Amygdala (tissue), 56 donors: ENCODE measurements at places on chromosomes 1 and 21.

DNA sequence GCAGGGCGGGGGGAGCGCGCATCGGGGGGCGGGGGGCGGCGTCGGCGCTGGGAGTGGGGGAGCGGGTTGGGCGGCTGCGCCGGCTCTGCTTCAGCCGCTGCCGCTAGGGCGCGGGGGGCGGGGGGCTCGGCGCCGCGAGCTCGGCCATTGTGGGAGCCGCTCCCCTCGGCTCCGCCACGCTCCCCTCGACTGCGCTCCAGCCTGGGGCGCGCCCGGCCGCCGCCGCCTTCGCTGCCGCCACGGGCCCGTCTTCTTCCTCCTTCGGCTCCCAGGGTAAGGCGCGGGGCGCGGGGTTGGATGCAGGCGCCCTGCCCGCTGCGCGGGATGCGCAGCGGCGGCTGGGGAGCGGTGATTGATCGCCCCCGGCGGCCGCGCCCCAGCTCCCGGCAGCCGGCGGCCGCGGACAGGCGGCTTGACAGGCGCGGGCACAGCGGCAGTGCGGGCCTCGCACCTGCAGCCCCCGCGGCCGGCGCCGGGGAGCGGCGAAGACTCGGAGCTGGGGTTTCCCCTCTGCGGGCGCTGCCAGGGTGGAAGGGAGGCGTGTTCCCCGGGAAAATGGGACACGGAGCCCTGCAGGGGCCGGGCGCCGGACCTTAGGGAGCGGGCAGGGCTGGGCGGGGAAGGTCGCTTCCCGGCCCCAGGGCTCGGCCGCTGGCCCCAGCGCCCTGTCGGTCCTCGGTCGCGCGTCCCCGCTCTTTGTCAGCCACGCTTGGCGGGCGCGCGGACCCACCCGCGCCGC, 55.3 kb downstream of the NDUFS5 start:
- DNase-seq, result no peak

DNA sequence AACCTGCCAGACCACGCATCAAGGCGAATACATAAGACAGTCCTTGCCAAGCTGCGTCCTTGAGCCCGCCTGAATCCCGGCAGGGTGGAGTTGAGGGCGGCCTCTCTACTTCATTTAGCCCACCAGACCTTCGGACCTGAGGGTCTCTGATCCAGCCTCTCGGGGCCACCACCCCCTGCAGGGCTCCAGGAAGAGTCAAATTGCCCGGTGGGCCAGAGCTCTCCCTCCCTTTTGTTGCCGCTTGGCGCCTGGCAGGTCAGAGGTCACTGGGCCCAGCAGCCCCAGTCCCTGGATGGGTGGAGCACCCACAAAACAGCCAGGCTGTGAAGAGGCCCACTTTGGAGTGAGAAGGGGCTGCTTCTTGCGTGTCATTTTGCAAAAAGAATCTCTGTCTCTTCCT, 9.0 kb downstream of the GNG4 start:
- no peak for DNase-seq

DNA sequence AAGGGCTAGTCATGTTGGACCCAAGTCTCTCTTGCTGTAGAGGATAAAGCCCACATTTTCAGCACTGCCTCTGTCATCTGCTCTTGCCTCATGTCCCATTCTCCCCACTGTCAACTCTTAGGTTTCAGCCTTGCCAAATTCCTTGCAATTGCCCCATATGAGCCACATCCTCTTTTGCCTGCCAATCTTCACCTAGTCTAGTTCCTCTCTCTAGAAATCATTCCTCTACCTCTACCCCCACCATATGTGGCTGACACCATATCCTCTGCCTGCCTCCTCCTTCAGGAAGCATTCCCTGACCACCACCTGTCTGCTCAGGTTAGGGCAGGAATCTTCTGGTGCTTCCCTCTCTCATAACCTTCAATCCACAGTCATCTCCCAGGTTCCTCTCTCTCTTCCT, 38.2 kb downstream of the SLC9A1 start:
- DNase-seq, result no peak

DNA sequence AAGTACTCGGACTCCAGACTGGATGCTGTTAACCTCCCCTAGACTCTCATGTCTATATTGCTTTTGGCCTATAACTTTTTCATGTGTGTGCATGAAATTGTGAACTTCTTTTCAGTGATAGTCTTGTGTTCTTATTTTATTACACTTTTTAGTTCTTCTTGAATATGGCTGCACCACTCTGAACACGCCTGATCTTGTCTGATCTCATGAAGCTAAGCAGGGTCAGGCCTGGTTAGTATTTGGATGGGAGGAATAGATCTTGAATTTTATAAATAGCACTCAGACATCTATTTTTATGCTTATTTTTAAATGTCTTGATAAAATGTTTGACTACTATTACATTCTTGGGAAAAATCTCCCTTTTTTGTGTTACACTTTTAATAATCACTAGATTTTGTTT, 22.4 kb downstream of the TCP10L start:
- no peak for DNase-seq

- no peak for DNase-seq
Observed at GRCh38 chr21:14617040-14617393, 70.9 kb upstream of the SAMSN1 start.

DNA sequence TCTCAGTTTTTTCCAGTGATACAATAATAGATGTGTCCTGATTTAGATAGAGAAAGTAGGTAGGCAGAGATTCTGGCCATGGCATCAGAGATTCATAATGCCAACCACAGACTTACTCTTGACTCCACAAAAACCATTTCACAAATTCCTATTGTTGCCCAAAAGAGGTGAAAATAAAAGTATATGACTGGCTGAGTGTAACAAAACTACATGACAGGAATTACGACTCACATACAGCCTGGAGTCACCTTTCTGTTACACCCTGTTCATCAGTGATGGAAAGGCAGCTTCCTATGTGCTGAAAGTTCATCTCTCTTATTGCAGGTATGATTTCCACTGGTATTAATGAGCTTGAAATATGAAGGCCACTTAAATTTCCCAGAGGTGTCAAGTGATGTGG, 72.3 kb downstream of the MPZL1 start:
- no peak for DNase-seq

DNA sequence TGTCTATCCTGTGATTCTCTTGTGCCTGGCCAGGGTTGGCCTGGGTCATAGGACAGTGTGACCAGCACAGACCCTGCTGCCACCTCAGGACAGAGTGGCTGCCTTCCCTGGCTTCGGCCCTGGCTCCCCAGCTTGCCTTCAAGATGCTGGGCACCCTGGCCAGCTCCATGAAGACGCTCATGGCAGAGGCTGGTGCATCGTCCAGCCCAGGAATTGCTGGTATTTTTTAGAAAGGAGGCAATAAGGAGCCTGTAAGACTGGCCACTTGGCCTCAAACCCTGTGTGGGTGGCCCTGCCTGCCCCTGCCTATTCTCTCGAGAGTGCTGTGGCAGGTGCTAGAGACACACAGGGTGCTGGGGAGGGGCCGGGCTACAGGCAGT, 70.4 kb upstream of the ACTRT2 start:
- no peak for DNase-seq

DNA sequence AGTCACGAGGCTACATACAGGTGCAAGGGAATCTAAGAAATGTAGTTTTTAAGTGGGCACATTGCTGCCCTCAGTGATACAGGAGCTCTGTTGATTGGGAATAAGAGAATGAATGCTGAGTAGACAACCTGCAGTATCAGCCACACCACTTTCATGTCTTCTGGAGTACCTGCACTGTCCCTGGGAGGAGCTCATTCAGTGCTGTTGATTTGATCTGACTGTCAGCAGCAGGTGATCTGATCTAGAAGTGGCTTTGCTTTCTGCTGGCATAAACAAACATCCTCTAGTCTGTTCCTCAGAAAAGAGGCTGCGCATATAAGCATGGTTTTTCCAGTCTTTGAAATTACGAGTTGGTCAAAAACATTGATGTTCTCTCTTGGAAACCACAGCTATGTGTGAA, 35.5 kb upstream of the LRRC52 start:
- no peak for DNase-seq

DNA sequence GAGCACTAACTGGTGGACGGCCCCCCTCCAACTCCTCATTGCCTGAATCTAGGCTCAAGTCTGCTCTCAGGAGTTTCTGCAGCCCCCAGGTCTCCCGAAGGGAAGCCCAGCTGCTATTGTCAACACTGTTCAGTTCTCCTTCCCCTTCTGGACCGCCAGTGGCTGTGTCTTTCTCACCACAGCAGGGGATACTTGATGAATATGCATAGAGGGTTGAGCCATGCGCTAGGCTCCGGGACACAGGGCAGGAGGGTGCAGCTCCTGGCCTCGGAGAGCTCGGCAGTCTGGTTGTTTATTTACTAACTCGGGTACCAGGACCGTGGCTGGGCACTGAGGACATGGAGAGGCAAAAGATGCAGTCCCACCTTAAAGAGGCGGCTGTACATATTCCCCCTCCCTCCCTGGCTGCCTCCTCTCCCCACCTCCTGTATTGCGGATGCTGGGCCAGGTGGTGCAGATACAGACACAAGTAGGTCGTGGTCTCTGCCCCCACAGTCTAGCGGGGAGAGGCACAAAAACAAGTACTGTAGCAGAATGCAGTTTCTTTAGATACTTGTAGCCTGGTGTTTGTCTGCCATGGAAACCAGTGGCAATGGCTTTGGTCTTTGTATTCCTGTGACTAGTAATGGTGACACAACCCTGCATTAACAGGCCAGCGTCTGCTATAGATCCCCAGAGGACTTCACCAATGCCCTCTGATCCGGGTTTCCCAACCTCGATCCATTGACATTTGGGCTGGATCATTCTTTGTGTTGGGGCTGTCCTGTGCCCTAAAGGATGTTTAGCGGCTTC, 26.2 kb downstream of the ARHGEF10L start:
- DNase-seq, result no peak

DNA sequence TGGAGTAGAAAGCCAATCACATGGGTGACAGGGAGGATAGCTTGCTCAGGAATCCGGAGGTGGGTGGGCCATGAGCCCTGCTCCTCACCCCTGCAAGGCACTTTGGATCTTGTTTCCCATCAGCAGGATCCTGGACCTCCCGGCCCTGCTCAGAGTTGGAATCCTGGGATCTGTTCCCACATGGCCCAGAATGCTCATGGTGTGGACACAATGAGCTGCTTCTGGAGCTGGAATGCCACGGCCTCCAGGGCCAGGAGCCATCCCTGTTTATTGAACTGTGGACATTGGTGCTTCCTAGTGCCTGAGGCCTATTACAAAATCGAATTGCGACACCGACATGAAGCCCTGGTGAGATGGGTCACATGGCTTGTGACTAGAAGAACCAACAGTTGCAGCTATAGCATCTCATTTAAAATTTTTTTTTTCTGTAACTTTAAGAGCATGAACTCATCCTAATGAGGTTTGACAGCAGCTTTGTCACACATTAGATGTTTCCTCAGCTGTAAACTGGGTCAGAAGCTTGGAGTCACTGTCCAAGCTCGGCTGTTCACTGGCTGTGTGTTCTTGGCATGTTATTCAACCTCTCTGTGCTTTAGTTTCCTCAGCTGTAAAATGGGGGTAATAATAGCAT, 40.4 kb upstream of the GOLT1A start:
- DNase-seq, result no peak

DNA sequence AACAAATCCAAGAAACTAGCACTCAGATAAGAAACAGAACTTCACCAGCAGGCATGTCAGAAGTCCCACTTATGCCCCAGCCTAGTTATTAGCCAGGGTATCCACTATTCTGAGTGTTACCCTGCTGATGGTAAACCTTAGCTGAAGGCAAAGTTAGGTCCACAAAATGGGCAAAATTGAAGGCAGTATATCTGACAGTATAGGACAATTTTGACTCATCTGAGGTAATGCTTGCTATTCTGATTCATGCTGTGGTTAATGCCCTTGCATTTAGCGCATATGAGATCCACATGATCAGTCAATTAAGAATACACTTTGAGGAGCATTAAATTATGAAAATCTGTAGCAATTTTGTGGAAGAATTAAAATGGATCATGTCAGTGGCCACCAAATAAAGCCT, 15.1 kb downstream of the IFI44 start:
- no peak for DNase-seq

GRCh38 chr1:3170561-3171453, 101.8 kb downstream of the PRDM16 start:
- DNase-seq, result peak; percentile 47

DNA sequence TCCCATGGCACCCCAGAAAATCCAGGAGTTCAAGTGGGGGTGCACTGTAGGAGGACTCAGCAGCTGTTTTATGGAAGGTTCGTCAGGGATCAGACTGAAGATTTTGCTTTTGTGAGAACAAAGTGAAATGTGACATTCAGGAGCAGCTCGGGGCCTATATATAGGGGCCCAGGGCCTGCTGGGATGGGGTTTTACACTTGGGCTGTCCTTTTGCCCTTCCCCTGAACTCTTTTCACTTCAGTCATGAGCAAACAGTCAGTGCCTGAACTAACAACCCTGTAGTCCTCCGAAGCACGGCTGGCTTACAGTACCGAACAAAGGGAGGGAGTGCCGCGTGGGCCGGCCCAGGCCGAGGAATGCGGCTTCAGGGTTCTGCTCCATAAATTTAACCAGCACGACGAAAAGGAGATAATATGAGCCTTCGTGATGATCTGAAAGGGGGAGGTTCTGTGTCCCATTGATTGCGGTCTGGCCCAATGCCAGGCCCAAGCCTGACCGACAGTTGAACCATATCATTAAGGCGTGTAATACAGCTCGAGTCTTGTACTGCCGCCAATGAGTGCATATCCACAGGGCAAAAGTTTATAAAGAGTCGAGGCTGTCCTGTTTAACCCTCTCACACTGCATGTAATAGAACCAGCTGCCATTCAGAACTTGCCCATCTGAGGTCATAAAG, 139.9 kb downstream of the DHRS3 start:
- DNase-seq, result no peak

- DNase-seq, result no peak
Observed at GRCh38 chr1:177439301-177439700, 268.5 kb downstream of the BRINP2 start.

- DNase-seq, result peak; percentile 19
Observed at GRCh38 chr1:168466092-168466713, 77.6 kb downstream of the XCL2 start.

DNA sequence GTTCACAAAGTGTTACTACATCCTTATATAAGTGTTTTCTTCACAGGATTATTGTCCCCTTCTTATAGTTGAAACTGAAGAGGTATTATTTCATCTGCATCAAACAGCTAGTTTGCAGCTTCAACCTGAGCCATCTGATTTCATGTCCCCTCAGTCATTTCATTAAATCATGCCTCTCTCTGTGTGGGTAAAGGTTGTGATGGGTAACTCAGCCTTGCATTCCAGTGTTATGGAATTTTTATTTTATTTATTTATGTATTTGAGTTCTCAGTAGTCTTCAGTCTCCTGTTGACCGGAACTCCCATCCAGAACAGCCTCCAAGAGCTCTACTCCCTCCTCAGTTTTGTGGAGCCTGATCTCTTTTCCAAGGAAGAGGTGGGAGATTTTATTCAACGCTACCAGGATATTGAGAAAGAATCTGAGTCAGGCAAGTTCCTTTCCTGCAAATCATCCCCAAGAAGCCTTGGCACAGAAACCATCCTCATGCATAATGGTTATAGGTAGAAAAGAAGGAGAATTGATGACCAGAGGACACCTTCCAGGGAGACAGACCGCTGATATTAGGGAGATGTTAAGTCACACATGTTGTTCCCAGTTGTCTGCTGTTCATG, 21.8 kb downstream of the CHD1L start:
- no peak for DNase-seq

DNA sequence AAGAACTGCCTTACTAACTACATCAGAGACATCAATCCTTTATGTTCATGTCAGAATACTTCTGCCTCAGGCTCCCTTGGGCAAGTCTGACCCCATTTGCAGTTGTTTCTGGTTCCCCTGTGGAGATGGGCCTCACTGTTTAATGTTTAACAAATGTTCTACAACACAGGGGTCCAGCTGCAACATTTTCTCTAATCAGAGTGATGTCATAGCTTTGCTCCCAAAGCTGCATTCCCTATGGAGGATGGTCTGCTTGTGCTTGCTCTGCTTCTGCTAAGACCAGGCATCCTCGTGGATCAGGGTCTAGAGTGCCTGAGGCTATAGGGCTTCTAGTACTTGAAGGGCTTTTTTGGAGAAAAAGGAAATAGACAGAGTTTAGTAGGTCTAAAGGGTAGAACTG, 1071.2 kb downstream of the TTLL7 start:
- no peak for DNase-seq
